ENCODE measurements at places on chromosomes 13 and 19.

DNA sequence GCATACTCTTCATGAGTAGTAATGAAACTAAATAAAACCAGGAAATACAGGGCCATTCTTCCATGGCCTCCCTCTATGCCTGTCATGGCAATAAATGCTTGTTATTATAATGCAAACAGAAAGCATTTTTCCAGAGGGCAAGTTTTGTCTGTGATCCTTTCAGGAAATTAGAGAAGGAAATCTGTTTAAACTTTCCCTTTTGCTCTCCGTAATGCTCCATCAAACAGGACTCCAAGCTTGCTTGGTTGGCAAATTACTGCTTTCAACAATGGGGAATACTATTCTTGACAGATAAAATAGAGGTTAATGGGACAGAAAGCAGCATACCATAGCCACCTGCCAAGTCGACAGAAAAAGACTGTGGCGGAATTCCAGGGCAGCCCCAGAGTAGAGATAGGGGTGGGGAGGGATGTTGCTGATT is 252.5 kb downstream of the LHFPL6 start:
- no peak for DNase-seq

DNA sequence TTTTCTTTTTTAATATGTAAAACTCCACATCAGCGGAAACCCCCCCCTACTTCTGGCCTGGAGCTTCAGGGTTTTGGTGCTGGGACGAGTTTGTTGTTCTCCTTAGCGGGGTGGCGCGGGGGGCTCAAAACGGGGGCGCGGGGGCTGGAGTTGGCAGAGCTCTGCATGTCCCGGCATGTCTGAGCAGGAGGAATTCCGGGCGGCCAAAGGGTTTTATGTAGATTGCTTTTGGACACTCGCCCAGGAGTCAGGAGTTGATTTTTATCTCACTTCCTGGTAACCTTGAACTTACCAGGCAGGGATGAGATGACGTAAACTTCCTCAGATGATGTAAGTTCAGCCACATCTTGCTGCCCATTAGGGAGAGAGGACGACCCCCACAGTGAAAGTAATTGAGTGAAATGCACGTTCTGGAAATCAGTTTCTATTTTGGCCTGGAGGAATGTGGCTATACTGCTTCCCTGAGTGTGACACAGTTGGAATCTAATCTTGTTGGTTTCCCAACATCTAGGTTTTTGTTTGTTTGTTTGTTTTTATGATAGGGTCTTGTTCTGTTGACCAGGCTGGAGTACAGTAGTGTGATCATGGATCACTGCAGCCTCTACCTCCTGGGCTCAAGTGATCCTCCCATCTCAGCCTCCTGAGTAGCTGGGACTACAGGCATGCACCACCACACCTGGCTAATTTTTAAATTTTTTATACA is 21.0 kb upstream of the GDF15 start:
- peak; percentile 100 for DNase-seq

DNA sequence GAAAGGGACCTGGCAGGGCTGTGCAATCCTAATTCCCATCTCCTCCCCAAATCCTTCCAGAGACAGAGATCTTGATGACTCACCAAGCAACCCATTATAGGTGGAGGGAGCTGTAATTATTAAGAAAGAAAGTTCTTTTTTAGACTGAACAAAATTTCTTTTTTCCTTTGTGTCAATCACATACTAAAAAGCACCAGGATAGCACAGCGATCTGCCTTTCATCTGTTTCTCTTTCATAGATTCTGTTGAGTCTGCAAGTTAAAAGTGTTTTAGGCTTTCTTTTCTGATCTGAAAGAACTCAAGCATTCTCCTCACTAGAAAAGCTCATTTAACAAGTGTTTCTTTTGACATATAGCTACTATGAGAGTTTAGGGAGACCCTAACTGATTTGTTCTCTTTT is 222.8 kb downstream of the DCT start:
- no peak for DNase-seq

- DNase-seq = peak; percentile 26
Measured at GRCh38 chr13:30844548-30845296, 61.3 kb upstream of the MEDAG start.

DNA sequence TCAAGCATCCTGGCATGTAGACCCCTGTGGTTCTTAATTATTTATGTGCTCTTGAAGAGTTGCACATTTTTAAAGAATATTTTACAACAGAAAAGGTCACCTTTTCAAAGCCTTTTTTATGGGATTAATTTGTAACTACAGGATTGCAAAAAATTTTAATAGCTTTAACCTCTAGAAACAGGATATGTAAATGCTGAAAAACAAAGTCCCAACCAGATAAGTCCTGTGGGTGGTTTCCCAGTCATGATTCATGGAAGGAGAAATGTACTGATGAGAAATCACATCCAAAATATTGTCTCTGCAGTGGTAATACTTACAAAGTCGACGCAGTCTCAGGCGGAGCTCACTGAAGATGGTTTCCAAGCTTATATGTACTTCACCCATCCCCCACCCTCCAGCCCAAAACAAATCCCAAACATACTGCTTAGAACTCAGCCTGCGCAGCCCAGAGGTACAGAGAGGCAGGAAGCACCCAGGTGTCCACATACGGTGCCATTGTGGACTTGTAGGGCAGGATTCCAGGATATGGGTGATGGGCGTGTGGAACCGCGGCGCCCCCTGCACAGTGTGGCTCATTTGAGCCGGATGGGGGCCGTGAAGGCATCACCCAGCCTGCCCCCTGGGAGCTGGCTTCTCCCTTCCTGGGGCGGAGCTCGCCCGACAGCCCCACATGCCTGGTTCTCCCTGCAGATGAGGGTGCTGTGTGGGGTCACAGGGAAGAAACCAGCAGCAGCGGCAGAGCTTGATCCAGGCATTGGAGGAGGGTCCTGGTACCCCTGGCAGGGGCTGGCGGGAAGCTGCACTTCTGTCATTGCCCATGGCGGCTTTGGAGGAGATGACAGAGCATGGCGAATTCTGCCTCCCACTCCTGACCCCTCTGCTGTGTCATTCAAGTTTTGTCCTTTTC is 101.2 kb downstream of the ATP11A start:
- DNase-seq = peak; percentile 43

GRCh38 chr19:29525901-29526729 is at the start of gene VSTM2B:
Gene VSTM2B, plus strand, starts transcription at chr19:29525994. Its CDS starts 590 bp downstream, at chr19:29526584.
- DNase-seq = no peak

DNA sequence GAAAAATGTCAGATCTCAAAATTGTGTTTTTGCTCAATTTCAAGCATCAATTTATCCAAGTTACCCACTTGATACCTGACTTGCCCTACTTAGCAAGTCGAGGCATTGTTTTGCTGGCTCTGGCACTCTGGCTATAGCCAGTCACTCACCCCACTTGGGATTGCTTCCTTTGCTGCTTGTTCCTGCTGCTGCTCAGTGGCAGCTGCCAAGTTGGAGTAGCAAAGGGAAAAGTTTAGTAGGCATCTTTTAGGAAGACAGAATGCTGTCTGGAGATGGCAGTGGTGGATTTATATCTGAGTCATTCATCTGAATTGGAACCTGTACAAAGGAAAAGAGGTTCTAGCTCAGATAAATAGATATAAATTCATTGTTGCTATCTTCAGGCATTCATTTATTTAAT is 41.2 kb downstream of the PCCA start:
- DNase-seq = no peak

- peak; percentile 59 for DNase-seq
Measured at GRCh38 chr13:64684685-64685431, 2545.3 kb downstream of the PCDH9 start.

Measured in fibroblast of lung (primary cell).